ENCODE measurements at places on chromosomes 3 and 15.
A peak's percentile ranks its signal among the peaks of the same experiment; 100 is the strongest.

DNA sequence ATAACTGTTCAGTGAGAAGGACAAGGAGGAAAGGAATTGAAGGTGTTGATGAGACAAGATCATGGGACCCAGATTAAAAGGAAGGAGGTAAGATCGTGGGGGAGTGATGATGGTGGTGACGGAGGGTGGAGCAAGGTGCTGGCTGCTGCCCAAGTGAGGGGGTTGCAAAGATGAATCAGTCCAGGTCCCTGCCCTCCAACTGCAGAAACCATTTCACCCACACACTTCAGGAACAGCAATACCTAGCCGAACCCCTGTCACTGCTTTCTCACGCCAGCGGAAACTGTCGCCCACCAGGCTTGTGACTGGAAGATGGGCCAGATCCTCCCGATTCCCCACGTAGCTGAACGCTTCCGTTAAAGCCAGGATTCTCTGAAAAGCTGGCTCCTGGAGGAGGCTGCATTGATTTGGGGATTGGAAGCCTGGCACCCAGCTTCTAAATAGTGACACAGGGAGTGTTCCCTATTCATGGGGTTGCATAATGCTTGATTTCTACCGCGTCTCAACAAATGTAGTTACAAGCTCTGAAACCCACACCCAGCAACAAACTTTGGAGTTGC, 3.2 kb upstream of the LSG1 start:
- no peak for DNase-seq

DNA sequence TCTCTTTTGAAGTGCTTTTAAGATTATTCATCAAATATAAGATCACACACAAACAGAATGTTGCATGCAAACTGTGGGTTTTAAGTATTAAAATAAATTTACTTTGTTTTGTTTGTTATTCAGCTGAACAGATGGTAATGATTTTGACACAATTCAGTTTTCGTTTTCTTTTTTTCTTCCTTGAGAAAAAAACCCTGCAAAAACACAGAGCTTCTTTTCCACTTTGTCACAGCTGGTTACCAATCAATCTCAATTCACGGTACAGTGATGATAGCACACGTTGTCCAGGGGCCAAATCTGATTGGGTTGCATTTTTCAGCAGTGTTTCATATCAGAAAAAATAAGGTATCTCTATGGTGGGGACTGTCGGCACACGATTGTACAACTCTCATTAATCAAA, 473.6 kb downstream of the ROBO2 start:
- DNase-seq: no peak

DNA sequence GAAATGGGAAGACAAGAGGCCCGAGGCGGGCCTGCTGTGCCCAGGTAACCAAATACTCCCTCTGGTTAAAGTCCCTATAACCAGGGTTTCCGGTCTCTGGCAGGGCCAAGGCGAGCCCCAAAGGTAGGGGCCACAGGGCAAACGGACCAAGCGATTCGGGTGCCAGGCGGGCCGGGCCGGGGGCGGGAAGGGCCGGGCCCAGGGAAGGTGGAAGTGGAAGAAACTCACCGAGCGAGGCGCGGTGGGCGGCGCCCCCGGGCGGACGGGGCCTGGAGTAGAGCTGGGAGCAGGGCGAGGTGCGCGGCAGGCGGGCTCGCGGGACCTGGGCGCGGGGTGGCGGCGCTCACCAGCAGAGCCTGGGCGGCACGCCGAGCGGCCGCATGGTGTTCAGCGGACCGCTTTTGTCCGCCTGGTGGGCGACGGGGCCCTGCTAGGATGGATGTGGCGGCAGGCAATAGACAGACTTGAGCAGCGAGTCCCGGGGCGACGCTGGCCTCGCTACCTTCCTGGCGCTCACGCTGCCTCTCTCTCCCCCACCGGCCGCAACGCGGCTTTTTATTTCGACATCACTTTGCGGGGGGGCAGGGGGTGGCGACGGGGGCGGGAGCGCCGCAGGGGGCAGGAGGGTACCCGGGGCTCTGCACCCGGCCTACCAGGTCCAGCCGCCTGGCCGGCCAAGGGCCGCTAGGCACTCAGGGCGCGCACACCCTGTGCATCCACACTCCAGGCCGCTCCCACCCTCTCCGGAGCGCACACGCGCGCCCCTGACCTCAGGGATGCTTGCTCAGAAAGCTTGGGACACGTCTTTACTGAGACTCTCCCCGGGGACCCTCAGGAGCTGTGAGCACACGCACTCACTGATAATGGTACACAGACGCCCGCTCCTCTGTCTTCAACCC, at the start of gene GATA2:
GATA2 (minus strand) TSS at position 531 of the 899 bp plus-strand sequence. CDS start 6,170 bp downstream, outside the sequence.
- DNase-seq: peak; percentile 51

DNA sequence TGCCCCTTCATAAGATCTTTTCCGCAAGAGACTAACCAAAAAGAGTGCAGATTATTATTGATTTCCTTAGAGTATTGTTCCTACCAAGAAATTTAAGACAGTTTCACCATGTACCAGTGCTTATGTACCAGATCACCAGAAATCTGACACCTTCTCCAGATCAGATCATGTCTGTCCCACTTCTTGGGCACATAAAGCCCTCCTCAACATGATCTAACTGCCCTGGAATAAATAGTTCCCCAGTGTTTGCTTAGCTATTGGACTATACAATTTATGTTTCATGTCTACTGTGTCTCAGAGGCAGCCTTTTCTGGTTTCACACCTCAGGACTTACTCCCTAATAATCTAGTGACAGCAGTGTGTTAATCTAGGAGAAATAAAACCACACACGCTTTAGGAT, 46.8 kb downstream of the NME9 start:
- no peak for DNase-seq

DNA sequence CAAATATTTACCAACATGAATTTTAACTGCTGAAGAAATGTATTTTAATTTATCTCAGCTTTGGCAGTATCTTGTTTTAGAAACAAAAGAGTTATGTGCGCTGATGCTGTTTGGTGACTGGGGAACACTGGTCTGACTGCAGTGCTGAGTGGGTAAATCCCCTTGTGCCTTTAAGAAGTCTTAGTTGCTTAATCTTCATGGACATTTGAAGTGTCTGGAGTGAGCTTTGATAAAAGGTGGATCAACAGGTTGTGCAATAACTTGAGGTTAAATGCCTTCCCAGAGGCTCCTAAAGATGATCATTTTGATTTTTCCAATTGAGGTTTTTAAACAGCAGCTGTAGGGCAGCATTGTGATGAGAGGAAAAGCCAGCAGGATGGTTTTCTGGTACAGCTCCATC, 68.7 kb downstream of the TP63 start:
- no peak for DNase-seq

DNA sequence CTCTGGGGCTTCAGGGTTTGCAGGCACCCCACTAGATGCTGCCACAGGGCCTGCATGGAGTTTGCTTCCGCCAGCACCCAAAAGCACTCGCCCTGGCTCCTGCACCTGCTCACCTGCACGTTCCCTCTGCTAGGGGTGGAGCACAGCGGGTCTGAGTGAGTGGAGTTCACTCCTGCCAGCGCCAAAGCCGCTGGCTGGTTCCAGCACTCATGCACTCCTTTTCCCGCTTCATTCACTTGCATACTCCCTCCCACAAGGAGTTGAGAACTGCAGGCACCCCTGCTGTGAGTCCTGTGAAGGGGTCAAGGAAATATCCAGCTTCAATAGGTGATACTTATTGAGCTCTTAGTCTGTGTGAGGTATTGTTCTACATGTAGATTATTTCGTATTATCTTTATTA, 537.5 kb downstream of the NR2F2 start:
- DNase-seq: no peak

DNA sequence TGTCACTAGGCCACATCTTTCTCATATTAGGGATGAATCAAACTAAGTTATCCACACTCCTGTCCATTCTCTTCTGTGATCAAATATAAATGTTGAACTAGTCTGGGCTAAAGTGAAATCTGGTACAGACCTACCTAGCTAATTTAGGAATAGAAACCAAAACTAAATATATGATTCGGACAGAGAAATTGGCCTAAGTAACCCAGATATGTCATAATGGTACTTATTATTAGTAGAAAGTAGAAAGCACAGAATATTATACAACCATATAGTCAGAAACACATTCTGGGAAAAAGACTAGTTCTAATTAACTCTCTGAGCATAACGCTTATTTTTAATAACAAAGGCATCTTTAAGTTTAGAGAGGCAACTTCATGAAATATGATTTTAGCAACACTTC, 389.0 kb downstream of the LSAMP start:
- no peak for DNase-seq

DNA sequence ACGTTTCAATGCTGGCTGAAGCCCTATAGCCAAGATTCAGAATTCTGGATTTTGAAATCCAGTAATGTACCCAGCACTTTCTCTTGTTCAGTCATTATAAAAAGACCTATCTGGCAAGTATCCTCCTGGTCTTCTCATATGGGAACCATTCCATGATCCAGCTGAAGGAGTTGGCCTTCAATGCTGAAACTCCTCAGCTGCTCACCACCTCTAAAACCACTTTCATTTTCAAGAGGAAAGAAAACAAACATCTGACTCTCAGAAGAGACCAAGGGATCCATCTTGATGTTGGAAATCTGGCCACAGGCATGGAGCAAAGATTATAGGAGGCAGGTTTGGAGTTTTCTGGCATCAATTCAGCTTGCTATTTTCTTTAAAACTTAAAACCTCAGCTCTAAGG, 235.4 kb downstream of the FMN1 start:
- DNase-seq: no peak

DNA sequence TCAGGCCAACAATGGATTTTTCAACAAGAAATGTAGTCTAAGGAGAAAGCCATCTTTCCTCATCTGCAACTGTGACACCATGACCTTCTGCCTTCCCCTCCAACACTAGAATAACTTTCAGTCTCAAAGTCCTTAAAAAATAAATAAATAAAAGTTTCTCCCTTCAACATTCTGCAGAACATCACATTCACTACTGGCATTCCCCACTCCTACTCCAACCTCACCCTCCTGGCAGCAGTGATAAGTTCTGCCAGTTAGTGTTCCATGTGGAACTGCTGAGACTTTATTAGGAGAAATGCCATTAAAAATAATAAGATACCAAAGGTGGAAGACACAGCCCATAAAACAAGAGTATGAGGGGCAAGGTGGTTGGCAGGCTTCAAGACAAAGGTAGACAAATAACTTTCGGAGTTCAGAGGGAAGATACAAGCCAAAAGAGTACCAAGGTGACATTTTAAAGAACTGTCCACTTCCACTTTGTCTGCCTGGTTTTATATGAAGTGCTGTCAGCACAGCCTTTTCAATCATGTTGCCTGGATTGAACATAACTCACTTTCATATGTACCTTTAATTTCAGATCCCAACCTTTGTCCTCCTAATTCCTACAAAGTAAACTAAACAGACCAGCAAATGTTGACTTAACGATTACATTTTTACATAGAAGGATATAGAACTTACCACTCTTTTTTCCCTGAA, 37.5 kb upstream of the RSL24D1 start:
- no peak for DNase-seq

DNA sequence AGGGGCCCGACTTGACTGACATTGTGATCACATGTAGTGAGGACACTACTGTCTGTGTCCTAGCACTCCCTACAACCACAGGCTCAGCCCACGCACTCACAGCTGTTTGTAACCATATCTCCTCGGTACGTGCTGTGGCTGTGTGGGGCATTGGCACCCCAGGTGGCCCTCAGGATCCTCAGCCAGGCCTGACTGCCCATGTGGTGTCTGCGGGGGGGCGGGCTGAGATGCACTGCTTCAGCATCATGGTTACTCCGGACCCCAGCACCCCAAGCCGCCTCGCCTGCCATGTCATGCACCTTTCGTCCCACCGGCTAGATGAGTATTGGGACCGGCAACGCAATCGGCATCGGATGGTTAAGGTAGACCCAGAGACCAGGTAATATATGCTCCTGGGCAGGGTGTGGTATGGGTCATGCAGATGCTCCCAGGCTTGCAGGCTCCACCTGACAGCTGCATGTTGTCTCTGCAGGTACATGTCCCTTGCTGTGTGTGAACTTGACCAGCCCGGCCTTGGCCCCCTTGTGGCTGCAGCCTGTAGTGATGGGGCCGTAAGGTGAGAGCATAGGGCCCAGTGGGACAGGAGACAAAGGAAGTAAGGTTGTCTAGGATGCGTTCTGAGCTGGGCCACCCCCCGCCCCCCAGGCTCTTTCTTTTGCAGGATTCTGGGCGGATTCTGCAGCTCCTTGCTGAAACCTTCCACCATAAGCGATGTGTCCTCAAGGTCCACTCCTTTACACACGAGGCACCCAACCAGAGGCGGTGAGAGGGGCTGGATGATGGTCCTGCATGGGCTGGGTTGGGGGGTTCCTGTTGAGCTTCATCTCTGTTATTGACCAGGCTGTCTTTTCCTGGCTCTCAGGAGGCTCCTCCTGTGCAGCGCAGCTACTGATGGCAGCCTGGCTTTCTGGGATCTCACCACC, 4.4 kb downstream of the DALRD3 start:
- DNase-seq: peak; percentile 55

GRCh38 chr3:190542846-190543245, 29.0 kb downstream of the IL1RAP start:
- no peak for DNase-seq
